Endothelial cell (in vitro differentiated cells): ENCODE measurements at places on chromosomes 1 and 21. TPM values are rescaled to one million over a fixed set of nuclear protein-coding genes. Genes with fewer than 3 reads are reported as not detected.

DNA sequence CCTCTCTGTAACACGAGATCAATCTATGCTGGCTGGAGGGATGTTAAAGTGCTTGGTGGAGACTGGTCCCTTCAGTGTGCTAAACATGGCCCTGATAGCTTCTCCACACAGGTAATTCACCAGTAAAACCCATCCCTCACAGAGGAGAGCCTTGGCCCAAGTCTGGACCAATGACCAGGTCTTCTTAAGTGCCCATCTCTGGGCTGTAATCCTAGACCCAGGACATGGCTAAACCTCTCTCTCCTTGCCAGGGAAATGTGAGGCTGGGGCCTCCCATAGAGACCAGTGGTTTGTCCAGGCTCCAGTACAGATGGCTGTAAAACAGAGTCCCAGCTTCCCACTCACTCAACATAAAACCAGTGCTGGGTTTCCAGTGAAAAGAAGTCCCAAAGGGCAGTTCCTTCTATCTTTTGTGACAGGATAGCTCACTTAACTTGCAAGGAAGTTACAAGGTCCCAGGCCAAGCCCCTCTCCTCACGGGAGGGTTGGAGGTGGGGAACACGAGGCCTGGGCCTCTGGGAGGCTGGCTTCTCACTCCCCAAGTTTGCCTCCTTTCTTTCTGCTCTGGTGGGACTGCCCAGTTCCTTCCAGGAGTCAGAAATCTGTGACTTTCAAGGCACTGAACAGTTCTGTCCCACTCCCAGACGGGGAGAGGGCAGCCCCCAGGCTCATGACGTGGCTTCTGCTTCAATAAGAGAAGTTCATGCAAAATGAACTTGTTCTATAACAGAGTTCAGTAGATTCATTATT, 2.2 kb upstream of the KIF17 start:
- no peak for DNase-seq

SLC1A7 gene
- not detected for total RNA-seq

FUCA1 gene
- 6.1 TPM for total RNA-seq

DNA sequence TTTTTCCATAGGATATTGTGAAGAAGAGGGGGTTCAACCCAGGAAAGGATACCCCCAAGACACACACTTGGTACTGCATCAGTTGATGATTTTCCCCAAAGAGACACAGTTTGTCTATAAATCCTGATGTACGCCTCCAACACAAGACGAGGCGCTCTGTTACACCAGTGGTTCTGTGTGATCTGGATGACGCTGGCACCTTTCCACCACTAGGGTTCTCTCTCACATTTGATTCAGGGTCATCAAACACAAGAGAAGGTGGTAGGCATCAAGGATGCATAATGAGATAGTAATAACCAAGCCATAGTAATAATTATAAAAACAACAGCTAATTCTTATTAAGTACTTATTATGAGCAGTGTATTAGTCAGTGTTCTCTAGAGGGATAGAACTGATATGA, 508.8 kb upstream of the ZP4 start:
- no peak for DNase-seq

DNA sequence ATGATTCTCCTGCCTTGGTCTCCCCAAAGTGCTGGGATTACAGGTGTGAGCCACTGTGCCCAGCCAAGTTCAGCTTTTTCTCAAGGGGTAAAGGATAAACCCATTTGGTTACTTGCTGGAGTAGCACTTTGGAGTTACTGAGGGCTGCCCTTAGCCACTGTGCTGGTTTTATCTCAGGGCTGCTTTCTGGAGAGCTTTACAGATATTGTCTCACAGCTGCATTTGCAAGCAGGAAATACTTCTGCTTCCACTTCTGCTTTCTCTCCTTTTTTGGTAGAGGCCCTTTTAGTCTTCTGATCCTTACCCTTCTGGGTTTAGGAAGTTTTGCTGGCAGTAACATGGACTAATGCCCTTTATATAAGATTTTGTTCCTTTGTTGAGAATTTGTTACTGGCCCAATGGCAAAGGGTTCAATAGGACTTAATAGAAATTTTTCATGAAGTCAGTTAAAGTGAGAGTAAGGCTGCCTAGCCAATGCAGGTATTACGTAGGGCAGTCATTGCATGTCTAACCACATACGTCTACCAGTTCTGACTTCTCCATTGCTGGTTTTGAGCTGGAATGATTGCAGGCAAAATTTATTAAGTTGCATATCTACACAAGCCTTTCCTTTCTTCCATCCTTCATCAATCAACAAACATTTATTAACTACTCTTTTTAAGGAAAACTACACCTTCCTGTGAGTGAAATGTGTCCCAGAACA, 24.4 kb downstream of the CAP1 start:
- no peak for DNase-seq

PAPPA2 gene
- 0.33 TPM for total RNA-seq

DNA sequence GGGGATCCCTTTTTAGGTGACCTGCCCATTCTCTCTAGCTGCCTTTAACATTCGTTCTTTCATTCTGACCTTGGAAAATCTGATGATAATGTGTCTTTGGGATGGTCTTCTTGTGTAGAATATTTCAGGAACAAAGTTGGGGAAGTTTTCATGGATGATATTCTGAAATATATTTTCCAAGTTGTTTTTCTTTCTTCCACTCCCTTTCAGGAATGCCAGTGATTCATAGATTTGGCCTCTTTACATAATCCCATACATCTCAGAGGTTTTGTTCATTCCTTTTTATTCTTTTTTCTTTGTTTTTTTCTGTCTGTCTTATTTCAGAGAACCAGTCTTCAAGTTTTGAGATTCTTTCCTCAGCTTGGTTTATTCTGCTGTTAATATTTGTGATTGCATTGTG, 13.9 kb upstream of the SCMH1 start:
- DNase-seq, result no peak

BEST4 gene
- total RNA-seq, result 0.18 TPM

DNA sequence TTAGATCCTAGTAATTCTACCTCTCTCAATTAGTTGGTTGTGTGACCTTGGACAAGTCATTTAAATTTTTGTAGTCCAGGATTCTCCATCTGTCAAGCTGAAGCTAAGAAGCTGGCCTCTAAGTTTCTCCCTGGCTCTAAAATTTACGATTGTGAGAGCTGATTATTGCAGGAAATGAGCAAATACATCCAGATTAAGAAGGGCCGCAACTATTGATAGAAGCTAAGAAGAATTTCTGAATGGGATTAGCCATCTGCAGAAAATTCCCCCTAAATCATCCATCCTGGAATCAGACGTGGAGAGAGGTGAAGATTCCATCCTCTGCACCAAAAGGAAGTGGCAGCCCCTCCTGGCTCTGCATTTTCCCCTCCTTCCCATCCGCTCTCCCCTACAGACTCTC, 55.0 kb downstream of the HIVEP3 start:
- DNase-seq, result no peak

DNA sequence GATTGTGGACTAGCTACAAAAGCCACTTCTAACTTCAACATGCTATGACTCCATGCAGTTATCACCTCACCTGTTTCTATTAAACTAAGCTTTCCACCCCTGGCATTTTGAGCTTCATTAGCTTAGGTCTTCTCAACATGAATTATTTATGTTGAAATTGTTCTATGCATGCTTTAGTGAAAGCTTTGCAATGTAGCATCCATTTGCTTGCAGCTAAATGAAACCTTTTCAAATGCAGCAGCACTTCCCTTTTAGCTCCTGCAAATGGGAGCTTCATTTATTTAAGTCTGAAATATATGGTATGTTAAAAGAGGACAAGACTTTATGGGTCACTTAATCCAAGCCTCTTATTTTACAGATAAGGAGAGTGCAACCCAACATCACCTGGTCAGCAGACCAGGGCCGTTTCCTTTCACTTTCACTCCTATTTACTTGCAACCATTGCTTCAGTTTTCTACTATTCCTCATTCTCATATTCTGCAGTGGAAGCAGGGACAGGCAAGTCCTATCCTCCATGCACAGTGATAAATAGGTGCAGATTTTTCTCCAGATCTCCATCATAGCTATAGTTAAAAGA, 56.4 kb upstream of the SAMSN1 start:
- no peak for DNase-seq

MATN1 gene
- 1.7 TPM for total RNA-seq

DCDC2B gene
- total RNA-seq, result not detected

GRCh38 chr1:3050603-3051002, 18.4 kb upstream of the PRDM16 start:
- no peak for DNase-seq

S100A7A gene
- total RNA-seq, result not detected

SPRR5 gene
- not detected for total RNA-seq

DNA sequence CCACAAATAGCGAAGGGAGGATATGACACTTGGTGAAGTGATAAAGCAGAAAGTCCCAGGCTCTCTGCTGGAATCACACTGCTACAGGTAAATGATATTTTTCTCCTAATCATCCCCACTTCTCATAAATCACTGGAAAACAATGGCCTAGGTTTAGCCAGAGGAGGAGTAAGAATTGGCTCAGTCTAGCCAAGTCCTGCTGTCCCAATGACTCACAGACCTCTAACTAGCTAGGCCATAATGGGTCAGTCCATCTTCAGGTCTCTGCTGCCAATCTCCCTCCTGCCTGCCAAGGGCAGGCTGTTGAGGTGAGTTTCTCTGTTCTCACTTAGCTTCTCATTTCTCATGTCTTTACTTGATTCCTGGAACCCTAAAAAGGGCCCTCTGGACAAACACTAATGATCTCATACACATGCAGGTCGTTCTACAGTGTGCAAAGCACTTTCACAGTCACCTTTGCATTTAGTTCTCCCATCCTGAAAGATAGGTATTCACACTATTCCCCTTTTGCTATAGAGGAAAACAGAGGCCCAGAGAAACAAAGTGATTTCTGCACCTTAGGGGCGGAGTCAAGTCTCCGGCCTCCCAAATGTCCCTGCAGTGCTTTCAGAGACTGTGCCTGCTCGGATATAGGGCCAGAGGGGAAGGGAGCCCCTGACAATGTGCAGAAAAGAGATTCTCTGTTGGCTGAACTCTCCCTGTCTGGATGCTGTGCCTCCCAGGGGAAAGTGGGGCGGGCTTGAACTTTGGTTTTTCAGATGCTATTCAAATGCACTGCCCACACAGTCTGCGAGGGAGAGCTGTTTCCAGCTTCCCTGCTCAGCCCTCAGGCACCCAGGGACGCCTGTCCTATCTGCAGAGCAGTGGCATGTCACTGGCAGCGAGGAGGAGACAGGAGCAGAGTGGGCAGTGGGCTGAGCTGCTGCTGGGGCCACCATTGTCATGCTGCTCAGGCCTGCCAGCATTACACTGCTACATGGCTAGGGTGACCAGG, 3.9 kb upstream of the CDK18 start:
- no peak for DNase-seq

- DNase-seq, result no peak
These were observed 10.9 kb downstream of the IER5 start for GRCh38 chr1:181099152-181100014.

DNA sequence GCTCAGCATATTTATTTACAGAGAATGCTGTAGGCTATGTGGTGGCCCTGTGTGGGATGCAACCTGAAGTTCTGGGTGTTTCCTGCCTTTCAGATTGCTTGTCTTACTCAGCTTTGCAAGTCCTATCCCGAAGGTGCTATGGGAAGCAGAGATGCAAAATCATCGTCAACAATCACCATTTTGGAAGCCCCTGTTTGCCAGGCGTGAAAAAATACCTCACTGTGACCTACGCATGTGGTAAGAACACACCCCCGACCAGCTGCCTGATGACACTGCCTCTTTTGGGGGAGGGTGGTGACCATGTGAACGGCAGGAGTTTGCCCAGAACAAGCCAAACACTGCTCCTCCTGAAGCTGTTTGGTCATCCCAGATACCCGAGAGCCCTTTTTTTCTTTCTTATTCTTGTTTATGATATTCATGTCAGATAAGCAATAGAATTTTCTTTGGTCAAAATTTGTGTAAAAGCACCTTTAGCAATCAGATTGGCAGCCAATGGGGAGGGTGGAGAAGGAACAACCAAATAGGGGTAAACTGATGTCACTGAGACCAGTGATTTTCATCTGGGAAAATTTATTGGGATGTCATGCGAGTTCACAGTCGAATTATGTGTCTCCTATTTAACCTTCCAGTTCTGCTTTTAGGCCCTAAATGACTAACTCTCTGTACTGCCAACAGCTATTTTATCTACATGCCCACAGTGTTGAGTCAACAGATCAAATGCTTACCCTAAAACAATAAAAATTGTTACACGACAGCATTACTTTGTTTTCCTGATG, 82.6 kb downstream of the EVA1C start:
- DNase-seq, result no peak

PSMG1 gene
- total RNA-seq, result 36.8 TPM

DNA sequence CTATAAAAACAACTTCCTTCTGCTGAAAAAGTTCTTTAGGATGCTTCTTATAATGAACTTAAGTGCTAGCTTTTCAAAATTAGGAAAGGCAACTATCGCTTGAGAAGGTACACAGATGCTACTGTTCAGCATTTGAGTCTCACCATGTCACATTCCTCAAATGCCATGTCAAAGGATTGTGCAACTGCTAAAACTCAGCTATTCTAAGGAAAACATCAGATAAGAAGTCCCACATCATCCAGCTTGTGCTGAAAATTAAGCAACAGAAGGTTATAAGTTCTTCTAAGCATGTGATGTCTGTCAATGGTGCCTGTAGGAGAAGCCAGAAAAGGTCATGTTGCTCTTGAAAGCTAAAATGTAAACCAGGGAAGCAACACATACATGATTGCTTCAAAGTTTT, 36.5 kb downstream of the MCOLN2 start:
- no peak for DNase-seq

SAMD11 gene
- not detected for total RNA-seq

DNA sequence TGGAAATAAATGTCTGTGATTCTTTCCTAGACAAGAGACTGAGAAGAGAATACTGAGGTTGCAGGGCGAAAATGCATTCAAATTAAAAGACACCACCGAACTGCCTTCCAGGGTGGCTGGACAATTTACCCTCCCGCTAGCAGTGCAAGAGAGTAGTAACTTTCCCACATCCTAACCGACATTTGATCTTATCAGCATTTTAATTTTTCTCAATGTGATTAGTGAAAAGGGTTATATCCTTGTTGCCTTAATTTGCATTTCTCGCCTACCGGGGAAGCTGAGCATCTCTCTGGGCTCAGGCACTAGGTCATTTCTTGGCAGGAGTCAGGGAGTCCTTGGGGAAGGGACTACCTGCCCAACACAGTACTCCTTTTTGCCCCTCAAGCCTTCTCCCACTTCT, 2.8 kb downstream of the TNFRSF8 start:
- no peak for DNase-seq
